PC-3 (cell line): ENCODE measurements at places on chromosomes 4 and X.
A peak's percentile ranks its signal among the peaks of the same experiment; 100 is the strongest.

- no peak for DNase-seq
These were observed 21.0 kb downstream of the NUDT6 start for GRCh38 chr4:122901247-122902010.

- DNase-seq, result peak; percentile 25
These were observed 107.5 kb upstream of the RPL34 start for GRCh38 chr4:108512615-108513505.

GRCh38 chrX:141158084-141158483 is 18.8 kb downstream of the LDOC1 start:
- no peak for DNase-seq

- DNase-seq, result no peak
These were observed 28.8 kb downstream of the COL4A5 start for GRCh38 chrX:108468486-108468885.

GRCh38 chr4:103892586-103892985 is 172.8 kb upstream of the TACR3 start:
- no peak for DNase-seq

DNA sequence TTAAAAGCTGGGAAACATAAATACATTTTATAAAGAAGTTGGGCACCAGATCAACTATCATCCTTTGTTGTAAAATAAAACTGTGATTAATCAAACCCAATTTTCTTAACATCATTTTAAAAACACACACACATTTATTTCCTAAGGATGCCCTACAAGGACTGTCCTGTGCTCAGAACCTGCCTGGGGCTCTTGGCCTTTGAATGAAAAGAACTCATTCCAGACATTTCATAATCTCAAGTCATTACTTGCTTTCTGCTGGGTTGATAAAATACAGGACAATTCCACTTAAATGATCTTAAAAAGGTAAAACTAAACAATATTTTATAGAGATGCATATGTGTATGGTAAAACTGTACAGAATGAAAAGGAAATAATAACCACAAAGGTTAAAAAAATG is 2.8 kb downstream of the SH3D19 start:
- no peak for DNase-seq

DNA sequence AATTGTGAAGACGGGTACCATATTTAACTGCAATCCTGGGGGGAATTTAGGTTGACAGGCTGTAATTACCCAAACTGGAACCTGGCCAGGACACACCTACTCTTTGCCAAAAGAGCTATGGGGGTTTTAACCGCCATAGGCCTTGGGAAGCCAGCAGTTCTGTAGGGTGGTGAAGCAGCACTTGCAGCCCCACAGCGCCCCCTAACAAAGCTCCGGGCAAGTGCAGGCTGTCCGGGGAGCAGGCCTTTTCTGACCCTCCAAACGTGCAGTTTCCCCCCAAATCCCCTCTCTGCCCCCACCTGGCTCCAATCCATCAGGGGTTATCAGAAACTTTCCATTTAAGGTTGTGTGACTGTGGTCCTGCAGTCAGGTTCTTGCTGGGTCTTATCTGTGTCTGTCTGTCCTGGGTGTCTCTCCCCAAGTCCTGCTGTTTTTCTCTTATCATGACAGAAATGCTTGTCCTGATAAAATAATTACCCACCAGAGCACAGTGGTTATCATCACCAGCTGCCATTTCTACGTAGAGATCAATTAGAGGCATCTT is 350.9 kb downstream of the MID1IP1 start:
- peak; percentile 33 for DNase-seq

DNA sequence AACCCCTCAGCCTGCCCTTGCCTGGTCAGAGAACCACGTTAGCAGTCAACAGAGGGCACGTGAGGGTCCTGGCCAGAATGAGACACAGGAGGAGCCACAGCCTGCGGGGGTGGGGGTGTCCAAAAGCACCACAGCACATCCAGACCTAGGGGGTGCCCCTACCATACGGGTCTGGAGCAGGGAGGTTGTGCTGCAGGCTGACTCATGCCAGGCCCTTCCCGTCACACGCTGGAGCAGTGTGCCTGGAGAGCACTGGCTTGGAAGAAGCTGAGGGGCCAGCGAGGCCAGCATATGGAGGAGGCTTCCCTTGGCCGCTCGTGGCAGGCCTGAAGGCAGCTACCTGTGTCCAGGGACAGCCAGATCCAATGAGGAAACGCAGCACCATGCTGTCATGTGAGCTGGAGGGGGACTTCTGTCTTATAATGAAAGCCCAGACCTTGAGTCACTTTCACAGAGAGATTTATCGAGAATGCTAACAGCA is 1.5 kb upstream of the IRAK1 start:
- DNase-seq, result no peak

DNA sequence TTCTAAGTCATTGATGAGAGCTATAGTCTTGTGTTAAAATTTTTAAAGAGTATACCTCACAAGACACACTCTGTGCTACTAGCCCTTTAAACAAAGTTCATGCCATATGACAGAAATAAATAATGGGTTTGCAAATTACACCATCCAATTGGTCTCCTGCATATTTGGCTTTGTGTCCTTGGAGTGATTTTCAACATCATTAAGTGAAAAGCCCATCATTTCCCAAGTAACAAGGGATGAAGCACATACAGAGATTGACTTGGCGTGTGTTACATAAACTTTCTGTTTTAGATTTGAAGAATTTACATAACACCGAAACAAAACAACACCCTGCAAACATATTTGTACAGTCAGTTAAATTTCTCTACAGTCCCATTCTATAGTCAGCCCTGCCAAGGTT is 216.9 kb upstream of the NEIL3 start:
- DNase-seq, result no peak

- DNase-seq, result peak; percentile 23
These were observed at the start of gene GK for GRCh38 chrX:30653415-30654131. GK (plus strand) TSS chrX:30653423; CDS start chrX:30653538, 115 bp downstream.

DNA sequence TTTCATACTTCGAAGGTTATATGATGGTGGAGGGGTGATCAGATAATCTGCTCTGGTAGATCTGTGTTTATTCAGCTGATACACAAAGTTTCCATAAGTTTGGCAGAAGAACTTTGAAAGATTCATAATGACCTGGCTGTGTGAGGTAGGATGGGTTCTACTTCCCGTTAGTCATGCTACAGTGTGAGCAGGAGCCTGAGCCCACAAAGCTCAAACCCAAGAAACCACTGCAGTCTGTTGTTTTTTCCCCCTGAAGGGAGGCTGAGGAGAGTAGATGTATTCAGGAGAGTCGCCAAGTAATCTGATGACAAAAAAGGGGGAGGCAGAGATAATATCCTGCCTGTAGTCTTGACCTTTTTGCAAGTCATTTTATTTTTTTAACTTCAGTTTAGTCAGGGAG is 52.8 kb upstream of the PPP3CA start:
- DNase-seq, result peak; percentile 82

GRCh38 chrX:107715331-107716117 is 60.1 kb downstream of the TSC22D3 start:
- DNase-seq, result no peak

DNA sequence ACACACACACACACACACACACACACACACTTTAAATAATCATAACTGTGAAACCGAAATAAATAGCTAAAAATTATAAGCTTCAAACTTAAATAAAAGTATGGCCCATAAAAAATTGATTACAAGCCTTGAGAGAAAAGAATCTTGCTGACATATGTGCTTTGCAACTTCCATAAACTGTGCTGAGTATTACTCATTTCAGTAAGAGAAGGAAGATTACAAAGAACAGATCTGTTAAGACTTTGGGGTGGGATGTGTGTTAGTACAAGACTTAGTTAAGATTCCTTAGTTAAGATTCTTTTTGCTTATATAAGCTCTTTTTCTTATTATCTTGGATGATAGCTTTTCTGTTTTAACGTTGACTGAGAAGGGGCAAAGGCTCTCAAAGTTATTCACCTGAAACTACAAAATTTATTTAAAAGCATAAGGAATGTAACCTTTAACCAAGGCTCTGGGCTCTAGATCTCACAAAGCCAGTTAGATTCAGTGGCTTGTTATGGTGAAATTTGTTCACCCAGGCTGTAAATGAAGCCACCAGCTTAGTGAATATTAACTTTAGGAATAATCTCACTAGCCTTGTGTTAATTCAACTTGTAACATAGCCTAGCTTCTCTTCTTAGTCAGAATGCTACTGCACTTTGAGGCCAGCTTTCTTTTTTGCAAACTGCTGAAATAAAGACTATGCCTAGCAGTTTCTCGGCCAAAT is 58.2 kb downstream of the ARSJ start:
- no peak for DNase-seq

- DNase-seq, result no peak
These were observed 54.0 kb upstream of the TMLHE start for GRCh38 chrX:155666741-155667140.

- DNase-seq, result no peak
These were observed 13.0 kb downstream of the SMARCA1 start for GRCh38 chrX:129510331-129510730.

DNA sequence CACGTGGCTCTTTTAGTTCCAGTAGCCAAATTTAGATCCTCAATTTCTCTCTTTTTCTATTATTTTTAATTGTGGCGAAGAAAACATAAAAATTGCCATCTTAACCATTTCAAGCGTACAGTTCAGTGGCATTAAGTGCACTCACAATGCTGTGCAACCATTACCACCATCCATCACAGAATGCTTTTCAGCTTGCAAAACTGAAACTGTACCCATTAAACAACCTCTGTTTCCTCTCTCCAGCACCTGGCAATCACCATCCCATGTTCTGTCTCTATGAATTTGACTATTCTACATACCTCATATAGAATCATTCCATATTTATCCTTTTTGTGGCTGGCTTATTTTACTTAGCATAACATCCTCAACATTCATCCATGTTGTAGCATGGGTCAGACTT is 74.9 kb downstream of the METTL14 start:
- DNase-seq, result no peak

GRCh38 chr4:150962245-150962644 is 52.8 kb downstream of the LRBA start:
- no peak for DNase-seq

GRCh38 chrX:46036508-46036907 is 508.7 kb downstream of the ZNF674 start:
- no peak for DNase-seq

DNA sequence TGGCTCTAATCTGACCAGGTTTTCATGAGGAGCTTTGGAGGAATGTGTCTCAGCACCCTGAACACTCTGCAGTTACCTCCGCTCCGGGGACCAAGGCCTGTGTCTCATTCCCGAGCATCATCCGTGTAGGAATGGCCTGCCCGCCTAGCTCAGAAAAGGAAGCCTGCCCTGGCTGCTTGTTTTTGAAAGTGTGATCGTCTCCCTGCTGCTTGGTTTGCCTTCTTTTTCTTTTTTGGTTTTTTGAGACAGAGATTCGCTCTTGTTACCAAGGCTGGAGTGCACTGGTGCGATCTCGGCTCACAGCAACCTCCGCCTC is 73.3 kb downstream of the CRLF2 start:
- DNase-seq, result no peak

GRCh38 chrX:5474282-5474681 is 754.4 kb downstream of the NLGN4X start:
- DNase-seq, result peak; percentile 4

GRCh38 chrX:50978920-50979682 is 68.6 kb downstream of the BMP15 start:
- no peak for DNase-seq

GRCh38 chr4:100162027-100162685 is 28.1 kb downstream of the DDIT4L start:
- no peak for DNase-seq
